ENCODE measurements at places on chromosomes 7 and 10.

- peak; percentile 50 for DNase-seq
Observed at GRCh38 chr7:129553899-129554461, 51.6 kb downstream of the SMKR1 start.

GRCh38 chr10:96618653-96619052 lies 31.8 kb upstream of the TM9SF3 start:
- no peak for DNase-seq

GRCh38 chr7:50798126-50798525 lies 15.4 kb upstream of the GRB10 start:
- DNase-seq: no peak

- DNase-seq: peak; percentile 17
Observed at GRCh38 chr10:5888843-5889623, 660 bp downstream of the ANKRD16 start.

DNA sequence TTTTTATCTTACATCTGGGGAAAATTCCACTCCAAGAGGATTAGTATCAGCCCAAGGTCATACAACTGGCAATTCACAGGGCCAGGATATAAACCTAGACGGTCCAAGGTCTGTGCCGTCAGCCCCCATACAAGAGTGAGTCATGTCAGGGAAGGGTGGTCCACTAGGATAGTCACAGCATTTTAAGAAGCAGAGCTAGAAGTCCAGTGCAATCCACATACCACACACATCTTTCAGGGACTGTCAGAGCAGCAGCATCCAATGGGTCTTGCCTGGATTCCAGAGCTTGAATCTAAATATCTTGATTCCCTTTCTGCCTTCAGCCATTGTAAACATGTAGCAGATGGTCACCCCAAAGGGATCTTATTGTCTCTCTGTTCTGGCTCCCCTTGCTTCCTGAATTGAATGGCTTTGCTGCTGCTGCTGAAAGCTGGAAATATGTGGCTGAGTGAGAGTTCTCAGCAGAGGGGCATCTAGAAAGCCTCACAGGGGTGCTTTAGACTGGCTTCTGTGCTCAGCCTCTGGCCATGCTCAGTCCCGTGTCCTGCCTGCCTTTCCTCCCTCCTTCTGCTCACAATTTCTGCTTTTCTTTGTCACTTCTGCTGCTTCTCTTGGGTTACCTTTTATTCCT lies 9.9 kb upstream of the OR6V1 start:
- no peak for DNase-seq

- DNase-seq: no peak
Observed at GRCh38 chr10:34830217-34830822, 15.2 kb upstream of the PARD3 start.

DNA sequence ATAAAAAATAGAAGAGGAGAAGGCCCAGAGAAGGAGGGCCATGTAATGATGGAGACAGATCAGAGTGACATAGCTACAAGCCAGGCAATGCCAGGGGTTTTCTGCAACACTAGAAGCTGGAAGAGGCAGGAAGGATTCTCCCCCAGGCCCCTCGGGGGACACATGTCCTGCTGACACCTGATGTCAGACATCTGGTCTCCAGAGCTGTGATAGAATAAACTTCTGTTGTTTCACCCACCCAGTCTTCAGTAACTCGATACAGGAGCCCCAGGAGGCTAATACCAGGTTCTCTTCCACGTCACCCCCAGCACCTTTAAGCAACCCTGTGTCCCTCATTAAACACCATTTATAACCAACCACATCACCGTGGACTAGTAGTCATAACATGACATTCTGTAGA lies 94.9 kb downstream of the TMEM130 start:
- no peak for DNase-seq

DNA sequence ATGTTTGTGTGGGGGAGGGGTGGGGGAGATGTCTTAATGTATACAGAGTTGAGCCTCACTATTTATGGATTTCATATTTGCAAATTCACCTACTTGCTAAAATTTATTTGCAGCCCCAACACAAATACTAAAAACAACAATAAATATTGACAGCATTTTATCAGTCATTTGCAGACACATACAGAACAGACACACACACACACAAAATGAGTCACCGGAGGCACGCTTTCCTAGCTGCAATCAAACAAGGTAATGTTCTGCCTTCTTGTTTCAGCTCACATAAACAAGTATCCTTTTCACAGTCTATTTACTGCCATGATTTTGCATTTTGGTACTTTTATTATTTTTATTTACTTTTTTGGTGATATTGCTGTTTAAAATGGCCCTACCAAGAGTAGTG lies 88.5 kb downstream of the IPMK start:
- no peak for DNase-seq

- DNase-seq: no peak
Observed at GRCh38 chr7:120949393-120949911, 1.1 kb upstream of the ING3 start.

Data from CD4-positive, alpha-beta T cell treated with Interleukin-2 at 100 ng/mL for 4 hours (primary cell).